ENCODE measurements at places on chromosomes 5 and 9. TPM values are rescaled to one million over a fixed set of nuclear protein-coding genes. Genes with fewer than 3 reads are reported as not detected.

- no peaks in the 10 kb centered on the region for H3K36me3 ChIP-seq
- no peaks in the 10 kb centered on the region for H3K27me3 ChIP-seq
- no peak overlapping the region for H3K4me3 ChIP-seq
Measured at GRCh38 chr5:170337045-170337733, 39.6 kb upstream of the LCP2 start.

GRCh38 chr5:179214678-179215077 is 130.6 kb downstream of the ADAMTS2 start:
- no peaks in the 10 kb centered on the region for H3K27me3 ChIP-seq
- no peak overlapping the region for H3K27ac ChIP-seq
- H3K36me3 ChIP-seq = no peaks in the 10 kb centered on the region
- no peaks in the 10 kb centered on the region for H3K4me1 ChIP-seq
- no peak overlapping the region for H3K4me3 ChIP-seq

- no peak overlapping the region for H3K4me3 ChIP-seq
- H3K36me3 ChIP-seq = no peaks in the 10 kb centered on the region
- no peaks in the 10 kb centered on the region for H3K27me3 ChIP-seq
- peak; percentile 94 for DNase-seq
Measured at GRCh38 chr5:138632900-138633489, 57.8 kb upstream of the HSPA9 start.

The ANP32B gene
- total RNA-seq = 100.0 TPM

DNA sequence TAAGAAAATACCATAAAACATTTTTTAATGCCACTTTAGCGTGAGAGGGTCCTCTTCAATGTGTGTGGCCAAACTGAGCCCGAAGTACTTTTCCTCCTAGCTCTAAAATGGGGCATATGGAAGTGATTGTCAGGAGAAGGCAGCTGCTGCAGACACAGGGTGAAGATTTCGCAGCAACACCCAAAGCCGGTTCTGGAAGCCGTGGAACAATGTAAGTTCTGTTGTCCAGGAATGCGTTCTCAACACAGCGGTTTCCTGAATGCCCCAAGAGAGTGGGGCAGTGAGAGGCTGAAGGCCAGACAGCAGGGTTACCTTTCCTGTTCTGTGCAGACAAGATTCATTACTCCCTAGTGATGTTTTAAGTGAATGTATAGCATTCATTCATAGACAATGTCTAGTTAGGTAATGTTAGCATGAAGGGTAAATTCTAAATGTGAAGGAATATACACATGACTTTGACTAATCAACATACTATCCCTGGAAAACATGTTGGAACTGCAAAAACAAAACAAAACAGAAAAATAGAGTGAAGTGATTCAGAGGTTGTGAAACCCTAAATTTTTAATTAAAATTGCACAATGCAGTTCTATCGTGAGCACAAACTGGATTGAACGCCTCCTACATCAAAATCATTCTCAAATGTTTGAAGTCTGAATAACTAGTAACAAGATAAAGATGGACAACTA is 197.0 kb upstream of the SEMA6A start:
- H3K27ac ChIP-seq = peak overlapping the region; percentile 63
- no peaks in the 10 kb centered on the region for H3K36me3 ChIP-seq
- H3K4me3 ChIP-seq = no peak overlapping the region
- DNase-seq = no peak
- H3K27me3 ChIP-seq = no peaks in the 10 kb centered on the region
- peaks cover 13% of the 10 kb centered on the region for H3K4me1 ChIP-seq

The TNFSF15 gene
- not detected for total RNA-seq

- H3K4me1 ChIP-seq = no peaks in the 10 kb centered on the region
- H3K36me3 ChIP-seq = no peaks in the 10 kb centered on the region
- no peak overlapping the region for H3K27ac ChIP-seq
- no peak overlapping the region for H3K4me3 ChIP-seq
- H3K27me3 ChIP-seq = no peaks in the 10 kb centered on the region
- no peak for DNase-seq
Measured at GRCh38 chr5:103245761-103246160, 12.8 kb upstream of the MACIR start.

DNA sequence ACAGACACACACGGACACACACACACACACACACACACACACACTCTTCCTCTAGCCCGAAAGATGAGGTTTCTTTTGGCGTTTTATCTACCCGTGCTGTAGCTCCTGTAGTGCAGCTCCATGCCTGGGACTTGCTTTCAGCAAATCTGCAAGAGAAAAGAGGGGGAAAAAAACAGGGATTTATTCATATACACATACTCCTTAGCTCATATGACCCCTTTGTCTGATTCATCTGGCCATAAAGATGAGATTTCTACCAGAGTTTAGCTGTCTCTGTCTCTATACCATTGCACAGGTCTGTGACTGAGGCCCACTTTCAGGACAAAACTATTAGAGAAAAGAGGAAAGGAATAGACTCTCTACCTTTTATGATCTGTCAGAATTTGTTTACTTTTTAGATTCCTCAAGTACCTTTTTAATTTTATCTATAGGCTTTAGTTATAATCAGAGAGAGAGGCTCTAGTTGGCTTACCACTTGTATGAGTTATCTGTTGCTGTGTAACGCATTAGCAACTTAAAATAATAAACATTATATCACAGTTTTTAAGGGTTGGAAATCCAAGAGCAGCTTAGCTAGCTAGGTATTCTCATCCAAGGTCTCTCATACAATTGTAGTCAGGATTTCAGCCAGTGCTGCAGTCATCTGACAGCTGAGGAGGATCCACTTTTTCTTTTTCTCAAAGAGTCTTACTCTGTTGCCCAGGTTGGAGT is 14.7 kb downstream of the SNX2 start:
- H3K27me3 ChIP-seq = no peaks in the 10 kb centered on the region
- no peak overlapping the region for H3K27ac ChIP-seq
- no peak overlapping the region for H3K4me3 ChIP-seq
- H3K36me3 ChIP-seq = peaks cover 22% of the 10 kb centered on the region

GRCh38 chr9:21592063-21592338 is 109.9 kb upstream of the IFNE start:
- no peak overlapping the region for H3K4me3 ChIP-seq
- peaks cover 6% of the 10 kb centered on the region for H3K4me1 ChIP-seq
- H3K27ac ChIP-seq = no peak overlapping the region
- no peak for DNase-seq
- no peaks in the 10 kb centered on the region for H3K27me3 ChIP-seq
- no peaks in the 10 kb centered on the region for H3K36me3 ChIP-seq

The SH3TC2 gene
- total RNA-seq = not detected

DNA sequence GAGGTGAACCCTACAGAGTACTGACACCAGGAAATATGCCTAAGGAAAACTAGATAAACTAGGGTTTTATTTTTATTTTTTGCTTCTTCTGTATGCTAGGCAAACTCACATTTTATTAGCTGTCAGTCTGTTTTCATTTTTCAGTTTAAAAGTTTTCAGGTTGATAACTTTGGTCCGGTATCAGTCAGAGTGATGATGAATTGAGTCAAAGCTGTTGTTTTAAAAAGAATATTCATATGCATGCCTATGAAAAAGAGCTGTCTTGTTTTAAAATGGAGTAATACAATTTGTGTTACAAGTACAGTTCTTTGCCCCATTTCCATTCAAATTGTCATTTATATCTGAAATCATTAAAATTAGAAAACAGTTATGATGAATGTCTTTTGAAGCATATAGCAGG is 22.6 kb downstream of the MAP3K1 start:
- H3K36me3 ChIP-seq = no peaks in the 10 kb centered on the region
- no peaks in the 10 kb centered on the region for H3K27me3 ChIP-seq
- no peak overlapping the region for H3K4me3 ChIP-seq
- H3K4me1 ChIP-seq = peaks cover 8% of the 10 kb centered on the region
- no peak for DNase-seq

- no peaks in the 10 kb centered on the region for H3K4me1 ChIP-seq
- H3K27me3 ChIP-seq = no peaks in the 10 kb centered on the region
- no peak for DNase-seq
- no peak overlapping the region for H3K4me3 ChIP-seq
- no peaks in the 10 kb centered on the region for H3K36me3 ChIP-seq
Measured at GRCh38 chr5:163807781-163808180, 302.4 kb downstream of the MAT2B start.

DNA sequence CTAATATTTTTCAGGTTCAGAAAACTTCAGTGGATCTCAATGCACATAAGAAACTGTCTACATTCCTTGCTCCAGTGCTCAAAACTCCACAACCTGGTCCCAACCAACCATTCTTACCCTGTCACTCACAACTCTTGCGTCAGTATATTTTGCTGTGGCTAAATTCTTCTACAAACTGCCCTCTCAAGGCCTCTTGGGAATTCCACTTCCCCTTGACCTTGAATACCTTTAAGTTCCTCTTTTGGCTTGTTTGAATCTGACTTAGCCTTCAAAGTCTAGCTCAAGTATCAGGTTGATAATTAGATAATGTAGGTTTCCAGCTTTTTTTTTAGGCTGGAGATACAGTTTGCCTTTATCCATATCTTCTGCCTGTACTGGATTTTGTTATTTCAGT is 128.3 kb downstream of the SLF1 start:
- no peak overlapping the region for H3K27ac ChIP-seq
- no peak for DNase-seq
- H3K36me3 ChIP-seq = no peaks in the 10 kb centered on the region
- no peaks in the 10 kb centered on the region for H3K27me3 ChIP-seq
- no peaks in the 10 kb centered on the region for H3K4me1 ChIP-seq

DNA sequence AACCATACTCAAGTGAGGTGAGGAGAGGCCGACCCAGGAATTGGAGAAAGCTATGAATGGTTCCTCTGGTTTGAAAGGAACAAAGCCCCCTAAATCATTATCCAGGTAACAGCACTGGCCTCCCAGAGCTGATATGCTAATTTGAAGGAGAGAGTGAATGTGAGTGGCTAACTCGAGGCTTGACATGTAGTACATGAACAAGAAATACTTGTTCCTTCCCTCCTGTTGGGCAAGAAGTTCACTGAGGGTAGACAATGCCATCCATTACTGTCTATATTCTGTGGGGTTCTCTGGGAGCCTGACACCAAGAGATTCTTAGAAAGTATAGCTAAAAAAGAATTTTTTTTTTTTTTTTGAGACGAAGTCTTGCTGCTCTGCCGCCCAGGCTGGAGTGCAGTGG is 32.5 kb upstream of the ZNF354A start:
- no peak for DNase-seq
- H3K27ac ChIP-seq = no peak overlapping the region
- no peak overlapping the region for H3K4me3 ChIP-seq
- H3K4me1 ChIP-seq = no peaks in the 10 kb centered on the region
- no peaks in the 10 kb centered on the region for H3K36me3 ChIP-seq

DNA sequence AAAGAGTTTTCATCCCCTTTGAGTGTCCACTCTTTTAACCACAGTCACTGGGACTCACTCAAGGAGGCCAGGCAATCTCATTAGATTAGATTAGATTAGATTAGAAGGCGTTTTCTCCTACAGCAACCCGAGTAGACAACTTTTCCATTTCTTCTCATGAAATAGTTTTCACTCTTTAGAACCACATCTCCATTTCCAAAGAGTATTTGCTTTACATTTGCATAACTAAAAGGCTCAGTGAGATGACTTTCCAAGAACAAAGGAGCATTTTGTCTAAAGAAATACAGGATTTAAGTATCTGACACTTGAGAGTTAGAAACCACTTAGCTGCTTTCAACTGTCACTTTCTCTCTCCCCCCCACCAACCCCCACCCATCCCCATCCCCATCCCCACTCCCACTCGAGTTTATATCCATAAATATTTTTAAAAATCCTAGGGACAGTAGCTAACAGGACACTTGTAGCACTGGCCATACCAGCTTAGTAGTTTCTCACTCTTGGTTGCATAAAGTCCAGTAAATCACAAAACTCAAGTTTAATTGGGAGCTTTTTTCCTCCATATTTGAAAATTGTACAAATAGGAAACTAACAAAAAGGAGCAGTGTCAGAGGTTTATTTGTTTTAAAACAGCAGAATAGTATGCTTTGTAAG is 2202.9 kb upstream of the WWC1 start:
- no peak for DNase-seq
- no peak overlapping the region for H3K27ac ChIP-seq

- no peaks in the 10 kb centered on the region for H3K4me1 ChIP-seq
- no peak for DNase-seq
- no peak overlapping the region for H3K27ac ChIP-seq
- H3K4me3 ChIP-seq = no peak overlapping the region
- peaks cover 15% of the 10 kb centered on the region for H3K36me3 ChIP-seq
- H3K27me3 ChIP-seq = no peaks in the 10 kb centered on the region
Measured at GRCh38 chr5:68456756-68457217, 241.2 kb downstream of the PIK3R1 start.

The SPINK5 gene
- total RNA-seq = 6.0 TPM

DNA sequence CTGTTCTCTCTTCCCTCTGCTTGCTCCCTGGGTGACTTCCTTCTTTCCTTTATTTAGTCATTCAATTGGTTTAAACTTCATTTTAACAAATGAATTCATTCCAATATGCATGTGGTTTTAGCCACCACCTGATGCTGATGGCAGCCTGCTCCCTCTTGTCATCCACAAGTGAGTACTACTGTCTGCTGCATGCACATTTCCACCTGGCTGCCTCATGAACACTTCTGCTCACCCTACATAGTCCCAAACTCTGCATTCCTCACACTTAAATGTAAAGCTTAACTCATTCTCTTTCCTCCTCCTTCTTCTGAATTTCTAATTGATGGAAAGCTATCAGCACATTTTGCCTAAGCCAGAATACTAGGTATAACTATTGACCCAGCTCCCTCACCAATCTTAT is 184.7 kb upstream of the ZNF462 start:
- no peak for DNase-seq
- H3K27me3 ChIP-seq = no peaks in the 10 kb centered on the region
- peaks cover 5% of the 10 kb centered on the region for H3K4me1 ChIP-seq
- H3K4me3 ChIP-seq = no peak overlapping the region
- H3K27ac ChIP-seq = peak overlapping the region; percentile 18

DNA sequence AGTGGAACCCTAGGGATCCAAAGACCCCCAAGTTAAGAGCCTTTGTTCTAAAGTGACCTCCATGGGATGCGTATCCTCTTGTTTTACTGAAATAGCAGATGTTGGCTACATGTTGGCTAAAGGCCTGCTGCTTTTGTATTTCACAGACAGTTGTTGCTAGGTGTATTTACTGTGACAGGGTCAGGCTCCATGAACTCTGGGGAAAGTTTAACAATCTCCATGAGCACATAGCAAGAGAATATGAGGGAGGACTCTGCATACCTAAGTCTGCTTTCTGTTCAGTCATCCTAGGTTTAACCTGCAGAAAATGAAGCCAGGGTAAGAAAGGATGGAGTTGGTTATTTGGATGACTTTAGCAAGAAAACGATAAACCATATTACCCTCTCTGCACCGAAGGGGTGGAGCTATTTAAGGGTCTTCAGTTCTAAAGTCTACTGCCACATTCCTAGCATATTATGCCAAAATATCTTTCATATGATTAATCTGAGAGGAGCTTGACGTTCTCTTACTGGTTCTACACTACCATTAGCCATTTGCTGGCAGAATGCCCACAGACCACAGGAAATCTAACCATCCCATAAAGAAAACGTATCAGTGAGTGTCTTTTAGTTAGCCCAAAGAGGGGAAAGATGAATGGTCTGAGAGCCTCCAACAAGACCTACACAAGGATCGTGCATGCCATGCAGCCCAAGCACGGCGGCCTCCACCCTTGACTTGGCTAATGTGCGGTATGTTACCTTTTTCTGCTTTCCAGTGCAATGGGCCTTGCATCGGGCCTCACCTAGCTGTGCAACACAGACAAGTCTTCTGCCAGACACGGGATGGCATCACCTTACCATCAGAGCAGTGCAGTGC is 127.8 kb downstream of the SAXO1 start:
- H3K4me3 ChIP-seq = no peak overlapping the region
- no peak for DNase-seq
- H3K27ac ChIP-seq = no peak overlapping the region
- H3K36me3 ChIP-seq = peaks cover 9% of the 10 kb centered on the region
- no peaks in the 10 kb centered on the region for H3K27me3 ChIP-seq
